ENCODE measurements at places on chromosomes 2 and 18.
A peak's percentile ranks its signal among the peaks of the same experiment; 100 is the strongest.

- no peak for DNase-seq
Measured at GRCh38 chr2:186610785-186611184, 20.9 kb downstream of the ITGAV start.

DNA sequence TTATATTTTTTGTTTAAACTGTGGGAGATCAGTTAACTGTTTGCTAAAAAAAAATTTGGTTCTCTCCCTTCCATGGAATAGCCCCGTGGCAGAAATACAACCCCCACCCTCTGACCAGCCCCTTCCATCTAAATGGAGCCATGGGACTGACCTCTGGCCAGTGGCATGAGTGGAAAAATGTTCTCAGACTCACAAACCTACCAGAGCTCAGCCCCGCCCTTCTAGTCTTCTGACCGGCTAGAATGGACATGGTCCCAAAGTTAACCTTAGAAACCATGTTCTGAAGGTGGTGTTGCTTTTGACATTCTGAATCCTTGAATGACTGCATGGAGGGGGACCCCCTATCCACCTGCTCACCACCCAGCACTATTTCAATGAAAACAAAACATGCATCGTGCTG, 1.3 kb upstream of the CHRNA1 start:
- DNase-seq: no peak

DNA sequence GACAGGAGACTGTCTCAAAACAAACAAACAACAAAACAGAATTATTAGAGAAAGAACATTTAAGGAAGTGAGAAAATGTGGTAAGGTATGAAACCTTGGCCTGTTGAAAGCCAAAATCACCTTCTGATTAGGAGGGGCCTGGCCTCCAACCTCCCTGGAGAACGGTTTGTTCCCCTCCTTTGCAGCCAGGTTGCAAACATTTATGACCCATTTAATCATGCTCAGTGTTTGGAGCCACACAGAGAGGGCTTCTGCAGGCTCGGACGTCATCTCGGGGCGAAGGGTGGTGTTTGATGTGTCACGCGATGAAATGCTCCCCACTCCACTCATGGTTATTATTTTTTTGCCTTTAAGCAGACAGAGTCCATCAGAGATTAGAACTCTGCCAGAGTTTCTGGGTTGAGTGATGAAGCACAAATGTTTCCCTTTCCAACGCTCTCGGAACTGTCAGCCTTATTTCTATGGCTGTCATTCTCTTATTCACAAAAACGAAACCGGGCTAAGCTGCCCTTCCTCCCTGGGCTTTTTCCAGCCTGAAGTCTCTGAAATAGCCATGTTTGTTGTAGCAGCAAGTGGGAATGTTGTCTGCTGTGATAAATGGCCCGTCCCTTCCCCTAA, 33.6 kb upstream of the ROCK2 start:
- DNase-seq: no peak

DNA sequence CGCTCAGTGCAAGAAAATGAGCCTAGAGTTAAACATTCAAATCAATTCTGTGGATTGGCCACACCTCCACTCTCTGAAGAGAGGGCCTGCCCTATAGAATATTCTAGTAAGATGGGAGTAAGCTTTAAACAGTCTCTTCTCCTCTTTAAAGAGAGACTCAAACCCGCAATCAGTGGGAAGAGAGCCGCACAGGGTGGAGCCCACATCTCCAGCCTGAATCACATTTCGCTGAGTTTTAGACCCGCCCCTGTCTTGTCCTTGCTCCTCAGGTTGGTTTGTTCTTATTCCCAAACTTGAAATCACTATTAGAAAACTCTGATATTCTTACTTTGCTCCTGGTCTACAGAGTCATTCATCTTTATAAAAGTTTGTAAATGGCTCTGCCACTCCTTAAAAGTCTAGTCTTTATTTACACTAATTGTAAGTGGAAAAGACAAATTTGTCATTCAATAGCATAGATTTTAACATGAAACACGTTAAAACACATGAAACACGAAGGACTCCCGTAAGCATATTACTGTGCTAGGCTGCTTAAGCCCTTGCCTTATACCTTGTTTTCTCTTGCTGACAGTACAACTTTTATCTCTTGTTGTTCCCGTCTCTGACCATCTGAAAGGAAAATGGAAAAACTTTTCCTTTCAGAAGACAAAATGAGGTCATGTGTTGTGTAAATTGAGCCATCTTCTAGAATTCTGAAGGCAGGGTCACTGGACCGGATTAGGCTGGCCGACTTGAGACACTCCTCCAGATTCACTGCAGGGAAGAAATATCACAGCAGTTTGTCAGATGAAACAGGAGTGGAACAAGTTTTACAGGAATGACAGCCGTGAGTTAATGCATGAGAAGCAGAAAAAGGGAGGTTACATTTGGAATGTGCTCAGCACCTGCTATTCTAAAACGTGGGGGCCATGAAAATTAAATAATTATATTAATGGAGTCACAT, 5.6 kb downstream of the DSC1 start:
- DNase-seq: no peak

- DNase-seq: peak; percentile 30
Measured at GRCh38 chr2:23791030-23791429, 135.9 kb downstream of the ATAD2B start.

- no peak for DNase-seq
Measured at GRCh38 chr2:113083296-113083695, 15.5 kb downstream of the IL1F10 start.

DNA sequence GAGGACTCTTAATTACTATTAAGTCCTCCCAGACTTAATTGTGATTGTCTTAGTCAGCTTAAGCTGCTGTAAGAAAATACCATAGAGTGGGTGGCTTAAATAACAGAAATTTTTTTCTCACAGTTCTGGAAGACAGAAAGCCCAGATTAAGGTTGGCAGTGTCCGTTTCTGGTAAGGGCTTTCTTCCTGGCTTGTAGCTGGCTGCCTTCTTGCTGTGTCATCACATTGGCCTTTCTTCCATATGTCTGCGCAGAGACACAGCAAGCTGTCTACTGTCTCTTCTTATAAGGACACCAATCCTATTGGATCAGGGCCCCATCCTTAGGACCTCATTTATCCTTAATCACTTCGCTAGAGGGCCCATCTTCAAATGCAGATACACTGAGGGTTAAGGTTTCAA, 38.5 kb downstream of the ASXL3 start:
- no peak for DNase-seq

GRCh38 chr18:77165503-77166188, 33.1 kb upstream of the MBP start:
- DNase-seq: no peak

- DNase-seq: peak; percentile 62
Measured at GRCh38 chr2:26846334-26847306, 1.3 kb upstream of the DPYSL5 start.

- DNase-seq: no peak
Measured at GRCh38 chr18:13530033-13530878, 196.1 kb downstream of the FAM210A start.

- DNase-seq: no peak
Measured at GRCh38 chr2:98685930-98686887, 44.7 kb downstream of the MGAT4A start.

DNA sequence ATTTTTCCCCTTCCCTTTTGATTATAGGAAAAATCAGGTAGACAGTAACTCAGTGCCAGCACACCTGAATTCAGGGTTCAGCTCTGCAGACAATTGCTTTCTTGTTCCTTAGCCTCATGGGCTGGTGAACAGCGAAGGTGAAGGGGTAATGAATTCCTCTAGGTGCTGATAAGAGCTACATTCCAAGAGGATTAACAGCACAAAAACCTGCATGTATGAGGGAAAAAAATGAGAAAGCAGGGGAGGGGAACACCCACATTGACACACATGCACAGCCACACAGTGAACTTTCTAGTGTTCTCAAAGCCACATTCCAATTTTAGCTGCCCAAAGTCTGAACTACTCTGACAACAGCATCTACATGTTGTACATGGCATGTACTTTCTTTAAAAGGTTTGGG, 46.1 kb downstream of the SPATS2L start:
- DNase-seq: peak; percentile 46

GRCh38 chr2:134581877-134582546, 136.8 kb downstream of the TMEM163 start:
- DNase-seq: no peak

- no peak for DNase-seq
Measured at GRCh38 chr2:86204458-86204857, 5.2 kb downstream of the MRPL35 start.

DNA sequence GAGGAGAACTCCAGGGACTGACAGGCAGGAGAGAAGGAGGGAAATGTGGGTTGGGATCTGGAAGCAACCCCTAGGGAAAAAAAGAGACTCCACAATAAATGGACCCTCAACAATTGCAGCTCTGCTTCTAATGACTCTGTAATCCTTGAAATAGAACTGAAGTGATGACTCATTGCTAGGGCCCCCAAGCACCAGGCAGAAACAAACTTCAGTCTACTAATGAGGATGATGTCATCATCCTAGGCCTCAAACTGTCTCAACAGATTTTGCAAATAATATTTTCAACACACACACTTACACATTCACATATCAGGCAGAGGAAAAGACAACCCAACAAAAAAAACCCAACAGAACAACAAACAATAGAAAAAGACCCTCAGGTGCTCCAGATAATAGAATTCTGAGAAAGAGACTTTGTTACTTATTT, 143.3 kb downstream of the HDAC4 start:
- peak; percentile 79 for DNase-seq

- DNase-seq: no peak
Measured at GRCh38 chr2:181683518-181684453, 3.5 kb upstream of the NEUROD1 start.

- DNase-seq: peak; percentile 65
Measured at GRCh38 chr2:158034198-158034866, 67.3 kb upstream of the UPP2 start.

- no peak for DNase-seq
Measured at GRCh38 chr2:101173707-101174295, 22.6 kb upstream of the TBC1D8 start.

DNA sequence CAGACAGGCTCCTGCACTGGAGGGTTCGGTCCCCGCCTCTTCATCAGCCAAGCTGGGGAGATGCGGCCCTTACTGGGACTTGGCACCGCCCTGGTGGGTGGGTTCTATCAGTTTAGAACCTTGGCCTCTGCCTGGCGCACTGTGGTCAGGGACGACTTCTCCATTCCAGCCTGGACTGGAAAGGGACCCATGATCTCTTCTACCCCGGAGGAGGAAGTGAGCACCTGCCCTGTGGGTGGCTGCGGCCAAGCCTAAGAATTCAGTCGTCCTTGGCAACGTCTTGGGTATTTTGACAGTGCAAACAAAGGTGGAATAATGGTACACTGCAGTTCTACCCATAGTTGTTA, 106.9 kb upstream of the CD302 start:
- DNase-seq: no peak

- peak; percentile 94 for DNase-seq
Measured at GRCh38 chr2:42117923-42118753, 51.0 kb upstream of the EML4 start.

DNA sequence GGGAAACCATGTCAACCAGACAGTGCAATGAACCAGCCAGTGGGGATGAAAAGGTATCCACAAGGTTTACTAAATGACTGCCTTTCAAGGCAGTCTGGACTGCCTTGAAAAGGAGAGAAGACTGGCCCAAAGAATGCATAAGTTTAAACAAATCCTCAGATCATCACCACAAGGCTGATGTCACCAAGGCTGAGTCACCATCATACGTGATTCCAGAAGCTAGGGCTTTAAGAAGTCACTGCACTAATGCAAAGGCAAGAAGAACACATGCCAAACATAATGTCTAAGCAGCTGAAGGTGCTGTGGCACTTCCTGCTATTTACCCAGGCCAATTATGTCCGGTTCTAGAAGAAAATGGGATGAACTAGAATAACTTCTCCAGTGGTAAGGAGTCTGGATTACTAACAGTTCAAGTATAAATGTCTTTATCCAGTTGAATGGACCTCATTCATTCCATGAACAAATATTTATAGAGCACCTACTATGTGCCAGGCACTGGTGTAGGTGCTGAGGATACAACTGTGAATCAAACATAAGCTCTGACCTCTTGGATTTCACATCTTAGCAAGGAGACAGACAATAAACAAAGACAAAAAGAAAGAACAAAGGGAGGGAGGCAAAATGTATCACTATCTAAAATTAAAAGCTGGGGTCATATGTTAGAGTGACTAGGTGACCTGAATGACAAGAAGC, 37.6 kb upstream of the ONECUT2 start:
- DNase-seq: peak; percentile 88

- no peak for DNase-seq
Measured at GRCh38 chr2:220181165-220181564, 553.7 kb downstream of the SLC4A3 start.

DNA sequence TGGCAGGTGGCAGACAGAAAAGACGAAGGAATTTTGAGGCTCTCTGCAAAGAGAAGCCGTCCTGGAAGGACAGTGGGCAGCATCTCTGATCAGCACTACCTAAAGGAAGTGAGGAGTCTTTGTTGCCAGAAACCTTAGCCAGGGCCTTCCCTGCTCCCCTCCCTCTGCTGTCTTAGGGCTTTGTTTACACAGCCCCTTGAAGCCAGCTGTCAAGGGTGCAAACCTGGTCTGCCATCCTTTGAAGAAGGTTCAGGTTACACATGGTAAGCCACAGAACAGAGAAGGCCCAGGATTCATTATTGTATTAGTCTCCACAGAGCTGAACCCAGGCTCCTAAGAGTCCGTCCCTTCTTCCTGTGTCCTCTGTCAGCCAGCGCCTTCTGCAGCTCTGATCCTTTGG, 356.7 kb downstream of the TGIF1 start:
- DNase-seq: peak; percentile 10

GRCh38 chr18:1393929-1394328, 489.3 kb downstream of the ADCYAP1 start:
- no peak for DNase-seq

- DNase-seq: no peak
Measured at GRCh38 chr2:189609423-189609816, 28.8 kb upstream of the SLC40A1 start.

DNA sequence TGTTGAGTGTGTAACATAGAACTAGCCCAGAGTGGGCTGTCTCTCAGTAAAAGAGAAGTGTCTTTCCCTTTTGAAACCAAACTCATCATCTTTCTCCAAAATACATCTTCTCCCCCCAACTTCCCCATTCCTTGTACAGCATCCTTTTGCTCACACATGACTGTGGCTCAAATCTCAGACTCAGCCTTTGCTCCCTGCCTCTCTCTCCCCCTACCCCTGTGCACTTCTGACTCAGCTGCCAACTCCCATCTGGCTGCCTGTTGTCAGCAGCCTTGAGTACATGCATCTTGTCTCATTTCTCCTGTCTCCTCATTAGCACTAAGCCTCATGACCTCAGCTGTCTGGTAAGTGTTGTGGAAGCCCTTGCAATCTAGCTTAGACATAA, 18.1 kb upstream of the MGAT4A start:
- DNase-seq: no peak

- DNase-seq: no peak
Measured at GRCh38 chr2:222535477-222535876, 111.1 kb downstream of the SGPP2 start.

DNA sequence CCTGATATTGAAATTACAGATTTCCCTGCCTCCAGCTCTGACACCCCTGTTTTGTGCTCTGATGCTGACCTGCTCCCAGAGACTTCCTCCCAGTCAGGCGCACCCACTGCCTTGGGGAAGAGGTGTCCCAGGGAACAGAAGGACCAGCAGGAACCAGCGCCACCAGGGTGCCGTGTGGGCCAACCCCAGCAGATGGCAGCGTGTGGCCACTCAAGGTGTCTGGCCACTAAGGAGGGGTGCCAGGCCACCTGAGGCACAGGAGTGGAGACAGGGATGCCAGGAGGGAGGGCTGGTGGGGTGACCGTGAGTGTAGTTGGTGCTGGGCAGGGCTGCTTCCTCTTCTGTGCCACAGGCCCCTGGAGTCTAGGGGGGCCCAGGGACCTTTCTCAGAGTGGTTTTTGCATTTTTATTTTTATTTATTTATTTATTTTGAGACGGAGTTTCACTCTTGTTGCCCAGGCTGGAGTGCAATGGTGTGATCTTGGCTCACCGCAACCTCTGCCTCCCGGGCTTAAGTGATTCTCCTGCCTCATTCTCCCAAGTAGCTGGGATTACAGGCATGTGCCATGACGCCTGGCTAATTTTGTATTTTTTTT, 56.0 kb downstream of the TEX44 start:
- peak; percentile 73 for DNase-seq
